ENCODE measurements at places on chromosomes 4 and X.
A peak's percentile ranks its signal among the peaks of the same experiment; 100 is the strongest.

DNA sequence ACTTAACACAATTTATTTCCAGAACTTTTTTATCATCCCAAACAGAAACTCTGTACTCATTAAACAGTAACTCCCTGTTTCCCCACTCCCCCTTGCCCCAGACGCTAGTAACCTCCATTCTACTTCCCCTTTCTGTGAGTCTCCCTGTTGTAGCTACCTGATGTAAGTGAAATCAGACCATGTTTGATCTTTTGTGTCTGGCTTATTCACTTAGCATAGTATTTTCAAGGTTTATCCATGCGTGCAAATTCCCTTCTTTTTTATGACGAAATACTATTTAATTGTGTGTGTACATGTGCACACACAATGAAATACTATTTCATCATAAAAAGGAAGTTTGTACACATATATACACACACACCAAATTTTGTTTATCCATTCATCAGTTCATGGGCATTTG, 5.2 kb downstream of the PKD2 start:
- no peak for DNase-seq

GRCh38 chr4:55037728-55038127, 87.7 kb downstream of the KDR start:
- DNase-seq: no peak

DNA sequence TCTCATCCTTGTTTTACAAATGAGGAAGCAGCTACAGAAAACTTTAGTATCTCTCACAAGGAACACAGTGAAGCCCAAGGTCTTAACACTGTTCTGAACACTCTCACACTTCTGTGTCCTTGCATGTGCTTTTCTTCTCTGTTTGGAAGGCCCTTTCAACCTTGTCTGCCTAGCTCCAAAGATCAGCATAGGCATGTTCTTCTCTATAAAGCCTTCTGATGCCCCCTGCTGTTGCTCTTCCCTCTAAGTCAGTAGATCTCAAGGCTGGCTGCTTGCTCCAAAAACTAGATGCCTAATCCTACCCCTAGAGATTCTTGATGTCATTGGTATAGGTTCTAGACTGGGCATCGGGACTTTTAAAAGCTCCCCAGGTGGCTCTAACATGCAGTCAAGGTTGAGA, 5.9 kb downstream of the APOO start:
- no peak for DNase-seq

GRCh38 chr4:173214661-173215060, 46.0 kb downstream of the GALNT7 start:
- no peak for DNase-seq

GRCh38 chr4:101600287-101600686, 190.2 kb upstream of the BANK1 start:
- DNase-seq: no peak

DNA sequence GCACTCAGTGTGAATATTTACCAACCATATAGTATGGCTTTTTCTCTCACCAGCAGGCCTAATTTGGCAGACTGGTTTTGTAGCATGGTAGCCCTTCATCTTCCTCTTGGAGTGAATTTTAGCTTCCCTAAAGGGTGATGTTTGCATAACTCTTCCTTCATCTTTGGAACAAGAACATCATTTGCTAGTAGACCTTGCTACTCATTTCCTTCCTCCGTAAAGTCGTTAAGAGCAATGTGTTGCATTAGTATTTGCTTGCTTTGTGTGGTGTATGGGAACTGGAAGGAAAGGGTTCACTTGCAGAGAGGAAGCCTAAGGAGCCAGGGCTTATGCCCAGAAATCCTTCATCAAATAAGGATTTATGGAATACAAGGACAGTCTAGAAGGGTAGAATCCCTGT, 50.2 kb upstream of the PGRMC2 start:
- no peak for DNase-seq

DNA sequence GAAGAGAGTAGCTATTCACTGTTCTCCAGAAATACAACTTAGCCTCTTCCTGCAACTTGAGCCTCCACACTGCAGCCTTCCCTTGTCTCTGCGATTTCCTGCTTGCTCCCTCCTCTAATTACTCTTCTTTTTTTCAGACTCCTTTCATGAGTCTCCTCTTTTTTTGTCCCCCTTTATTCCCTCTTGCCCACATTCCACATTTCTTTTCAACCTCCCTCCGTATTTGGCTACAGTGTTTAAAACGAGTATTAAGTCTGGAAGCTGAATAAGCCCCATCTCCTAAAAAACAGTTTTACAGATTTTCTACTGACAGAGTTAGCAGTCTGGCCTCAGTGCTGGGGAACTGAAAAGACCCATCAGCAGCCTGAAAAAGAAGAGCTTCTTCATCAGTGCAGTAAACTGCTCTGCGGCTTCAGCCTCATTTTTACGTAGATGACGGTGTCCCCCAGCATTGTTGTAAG, 141.5 kb downstream of the TENM3 start:
- no peak for DNase-seq

DNA sequence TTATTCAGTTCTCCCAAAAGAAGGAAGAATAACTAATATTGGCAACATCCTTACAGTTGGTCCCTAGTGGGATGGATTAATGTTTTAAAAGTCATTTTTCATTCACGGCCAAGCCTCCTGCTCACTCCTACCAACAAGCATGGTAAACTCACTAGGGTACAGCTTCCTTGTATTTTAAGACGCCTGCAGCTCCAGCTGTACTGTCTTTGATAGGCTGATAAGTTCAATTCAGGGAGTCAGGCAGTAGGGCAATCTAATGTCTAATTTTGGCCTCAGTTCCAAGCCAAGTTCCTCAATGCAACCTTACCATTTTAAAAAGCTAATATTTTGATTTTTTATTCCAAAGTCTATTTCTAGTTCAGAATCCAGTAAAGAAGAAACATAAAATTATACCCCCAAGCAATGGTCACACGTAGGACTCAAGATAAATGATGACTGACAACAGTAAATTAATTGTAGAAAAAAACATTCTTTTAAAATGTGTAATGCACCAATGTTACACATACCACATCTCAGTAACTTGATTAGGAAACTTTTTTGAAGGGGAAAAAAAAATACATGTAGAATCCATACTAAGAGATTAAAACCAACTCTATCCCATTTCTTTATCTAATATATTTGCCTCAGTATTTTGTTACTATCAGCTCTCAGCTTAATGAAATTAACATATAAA, 9.3 kb downstream of the LCORL start:
- DNase-seq: no peak

DNA sequence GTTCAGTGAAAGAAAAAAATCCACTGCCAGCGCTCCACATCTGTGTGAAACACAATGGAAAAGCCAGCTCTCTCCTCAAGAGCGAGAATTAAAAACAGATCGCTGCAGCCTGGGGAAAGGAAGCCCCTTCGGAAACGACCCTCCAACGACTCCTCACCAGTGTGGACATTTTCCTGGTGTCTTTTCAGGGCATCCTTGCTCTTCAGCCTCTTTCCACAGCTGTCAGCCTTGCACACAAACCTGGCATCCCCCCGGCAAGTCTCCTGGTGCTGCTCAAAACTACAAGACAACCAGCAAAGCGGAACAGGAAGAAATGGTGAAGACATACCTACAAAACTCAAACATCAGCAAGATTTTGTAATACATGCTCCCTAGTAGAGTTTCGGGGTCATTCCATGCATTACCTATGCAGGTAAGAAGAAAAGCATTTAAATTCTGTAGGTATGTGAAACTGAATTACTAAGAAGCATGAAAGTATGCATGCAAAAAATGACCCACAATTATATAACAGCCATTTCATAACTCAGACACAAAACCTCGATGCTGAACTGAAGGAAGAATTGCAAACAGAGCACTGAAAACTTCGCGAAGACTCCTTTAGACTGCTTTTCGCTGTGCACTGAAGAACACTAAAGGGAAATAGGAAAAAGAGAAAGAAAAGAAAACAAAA, 106.1 kb downstream of the PRDM5 start:
- no peak for DNase-seq

DNA sequence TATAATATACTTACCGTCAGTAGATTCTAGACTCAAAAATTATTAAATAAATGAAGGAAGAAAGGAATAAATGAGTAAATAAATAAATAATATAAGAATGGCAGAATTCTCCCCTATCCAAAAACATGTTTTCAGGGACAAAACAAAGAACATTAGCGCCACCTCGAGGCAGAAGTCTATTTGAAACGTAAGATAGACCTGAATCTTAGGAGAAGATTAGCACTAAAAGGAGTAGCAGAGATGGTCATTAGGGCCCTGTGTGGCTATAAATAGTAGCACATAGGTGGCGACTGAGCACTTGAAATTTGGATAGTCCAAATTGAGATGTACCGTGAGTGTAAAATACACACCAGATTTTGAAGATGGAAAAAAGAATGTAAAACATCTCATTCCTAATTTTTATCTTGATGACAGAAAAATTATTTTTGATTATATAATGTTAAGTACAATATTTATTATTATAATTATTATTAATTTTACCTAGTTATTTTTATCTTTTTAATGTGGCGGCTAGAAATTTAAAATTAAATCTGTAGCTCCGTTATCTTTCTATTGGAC, 24.3 kb upstream of the SRD5A3 start:
- no peak for DNase-seq

- DNase-seq: peak; percentile 56
These were observed 44.2 kb downstream of the EVC start for GRCh38 chr4:5755161-5755560.

GRCh38 chr4:21763855-21764254, 184.7 kb downstream of the KCNIP4 start:
- no peak for DNase-seq

- DNase-seq: no peak
These were observed 14.1 kb upstream of the CCNI start for GRCh38 chr4:77089866-77090265.

DNA sequence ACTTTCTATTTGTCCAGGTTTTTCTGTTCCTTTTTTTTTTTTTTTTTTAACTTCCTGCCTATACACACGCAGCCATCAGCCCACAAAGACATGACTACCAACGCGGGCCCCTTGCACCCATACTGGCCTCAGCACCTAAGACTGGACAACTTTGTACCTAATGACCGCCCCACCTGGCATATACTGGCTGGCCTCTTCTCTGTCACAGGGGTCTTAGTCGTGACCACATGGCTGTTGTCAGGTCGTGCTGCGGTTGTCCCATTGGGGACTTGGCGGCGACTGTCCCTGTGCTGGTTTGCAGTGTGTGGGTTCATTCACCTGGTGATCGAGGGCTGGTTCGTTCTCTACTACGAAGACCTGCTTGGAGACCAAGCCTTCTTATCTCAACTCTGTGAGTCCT, 2.1 kb downstream of the EBP start:
- DNase-seq: no peak

DNA sequence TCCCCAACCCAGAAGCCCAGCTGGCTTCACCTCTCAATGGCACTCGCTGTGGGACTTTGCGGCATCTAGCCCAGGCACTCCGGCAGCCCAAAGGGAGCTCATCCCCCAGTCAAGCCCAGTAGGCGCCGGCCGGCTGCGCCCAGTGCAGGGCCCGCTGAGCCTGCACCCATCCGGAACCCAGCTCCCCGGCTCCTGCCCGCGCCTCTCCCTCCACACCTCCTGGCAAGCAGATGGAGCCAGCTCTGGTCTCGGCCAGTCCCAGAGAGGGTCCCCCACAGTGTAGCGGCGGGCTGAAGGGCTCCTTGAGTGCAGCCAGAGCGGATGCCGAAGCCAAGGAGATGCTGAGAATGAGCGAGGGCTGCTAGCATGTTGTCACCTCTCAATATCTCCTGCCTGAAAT, 116.8 kb upstream of the UGT8 start:
- no peak for DNase-seq

DNA sequence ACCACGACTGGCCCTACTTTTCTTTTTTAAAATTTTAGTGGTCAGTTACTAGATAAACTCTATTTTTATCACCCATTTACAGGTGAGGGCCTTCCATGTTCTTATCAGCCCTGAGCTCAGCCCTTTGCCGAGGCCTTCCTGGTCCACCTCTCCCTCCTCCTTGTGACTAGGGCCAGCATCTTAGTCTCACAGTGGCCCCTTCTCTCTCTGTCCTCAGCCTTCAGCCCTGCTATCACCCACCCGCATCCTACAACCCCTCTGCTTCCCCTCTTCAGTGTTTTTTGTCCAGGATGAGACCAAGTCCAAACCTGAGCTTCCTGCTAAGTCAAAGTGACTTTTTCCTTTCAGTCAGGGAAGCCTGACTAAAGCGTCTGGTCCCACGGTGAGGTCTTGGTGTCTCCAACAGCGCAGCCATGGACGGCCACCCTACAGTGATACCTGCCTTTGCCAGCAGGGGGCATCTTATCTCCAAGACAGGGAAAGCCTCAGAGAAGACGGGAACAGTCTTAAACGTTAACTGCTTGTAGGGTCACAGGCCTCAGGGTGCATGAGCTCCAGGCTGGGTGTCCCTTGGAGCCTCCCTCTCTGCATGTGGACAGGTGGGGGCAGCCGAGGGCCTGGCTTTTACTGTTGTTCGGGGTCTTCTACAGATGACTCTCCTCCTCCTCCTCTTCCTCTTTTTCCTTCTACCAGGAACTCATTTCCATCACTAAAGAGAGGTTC, 11.7 kb upstream of the GAGE10 start:
- no peak for DNase-seq

GRCh38 chr4:53060278-53060677, 198.2 kb downstream of the RASL11B start:
- DNase-seq: no peak

DNA sequence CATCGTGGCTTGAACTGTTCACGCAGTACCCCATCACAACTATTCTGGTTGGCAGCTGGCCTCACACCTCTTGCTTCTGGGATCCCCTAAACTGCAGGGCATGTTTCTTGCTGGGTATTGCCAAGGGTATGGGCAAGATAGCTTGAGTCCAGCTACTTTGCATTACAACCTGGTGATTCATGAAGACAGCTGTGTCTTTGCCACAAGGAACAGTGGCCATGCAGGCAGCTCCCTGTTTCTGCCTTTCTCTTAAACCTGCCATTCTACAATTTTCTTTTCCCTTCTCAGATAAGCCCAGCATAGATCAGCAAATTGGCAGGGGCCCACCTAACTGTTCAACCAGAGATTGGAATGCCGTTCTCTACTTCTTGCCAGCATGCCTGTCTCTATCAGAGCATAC, 42.8 kb downstream of the TENM3 start:
- DNase-seq: no peak

DNA sequence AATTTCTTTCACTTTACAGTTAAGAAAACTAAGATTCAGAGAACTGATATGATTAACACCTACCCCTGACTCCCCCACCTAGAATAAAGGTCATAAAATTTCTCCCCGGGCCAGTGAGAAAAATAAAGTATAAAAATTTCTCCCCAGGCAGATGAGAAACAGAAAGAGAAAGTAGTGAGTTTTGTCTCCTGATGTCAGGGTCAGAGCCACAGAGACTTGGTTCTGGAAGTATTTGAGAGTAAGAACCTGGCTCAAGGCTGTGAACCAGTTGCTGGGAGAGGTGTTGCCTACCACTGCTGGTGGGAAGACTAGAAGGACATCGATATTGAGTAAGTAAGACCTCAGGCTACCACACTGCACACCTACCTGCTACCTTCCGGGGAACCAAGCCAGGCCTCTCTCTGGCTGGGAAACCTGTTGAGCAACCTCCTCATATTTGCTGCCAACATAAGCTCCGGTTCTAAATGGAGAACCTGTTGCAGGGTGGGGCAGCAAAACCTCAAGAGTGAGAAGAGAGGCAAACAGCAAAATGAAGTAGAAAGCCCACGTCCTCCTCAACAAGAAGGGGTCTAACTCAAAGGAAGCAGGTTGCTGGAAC, 104.2 kb upstream of the PUDP start:
- DNase-seq: no peak
